ENCODE measurements at places on chromosomes 5 and 9. TPM values are rescaled to one million over a fixed set of nuclear protein-coding genes. Genes with fewer than 3 reads are reported as not detected.

GRCh38 chr5:5494489-5495402 lies 72.3 kb downstream of the ICE1 start:
- DNase-seq, result peak; percentile 51

DNA sequence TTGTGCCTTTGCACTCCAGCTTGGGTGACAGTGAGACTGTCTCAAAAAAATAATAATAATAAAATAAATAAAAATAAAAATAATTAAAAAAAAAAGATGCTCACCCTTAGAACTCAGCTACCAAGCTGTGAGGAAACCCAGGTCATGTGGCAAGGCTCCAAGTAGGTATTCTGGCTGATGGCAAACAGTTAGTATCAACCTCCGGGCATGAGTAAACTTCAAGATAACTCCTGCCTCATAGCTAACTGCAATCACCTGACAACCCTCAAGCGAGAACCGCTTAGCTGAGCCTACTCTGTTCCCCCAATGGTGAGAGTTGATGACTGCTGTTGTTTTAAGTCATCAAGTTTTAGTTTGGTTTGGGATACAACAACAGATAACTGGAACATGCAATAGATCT lies 6.1 kb upstream of the SLC44A1 start:
- no peak for DNase-seq

GRCh38 chr9:124618476-124618875 lies 111.3 kb upstream of the NR5A1 start:
- no peak for DNase-seq

DNA sequence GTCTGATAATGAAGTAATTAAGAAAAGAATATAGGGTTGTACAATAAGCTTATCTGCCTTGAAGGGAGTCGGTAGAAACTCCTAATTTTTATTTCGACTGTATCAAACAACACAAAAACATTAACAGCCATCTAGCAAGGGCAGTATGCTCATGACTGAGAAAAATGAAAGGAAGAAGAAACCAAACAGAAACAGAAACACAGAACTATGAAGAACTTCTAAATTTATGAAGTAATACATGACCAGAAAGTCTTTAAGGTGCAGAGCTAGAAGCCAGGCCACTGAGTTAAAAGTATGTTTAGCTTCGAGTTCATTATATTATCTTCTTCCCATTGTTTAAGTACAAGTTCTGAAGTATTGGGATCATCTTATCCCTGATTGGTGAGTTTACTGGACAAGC lies 367.3 kb upstream of the C9orf72 start:
- no peak for DNase-seq

GRCh38 chr5:161513942-161514341 lies 32.6 kb downstream of the GABRB2 start:
- DNase-seq, result no peak

Gene SLC25A48
- polyA plus RNA-seq, result 1.0 TPM

All from HepG2 (cell line).